NCI-H345 (cell line): ENCODE measurements at places on chromosomes 7 and 10.

DNA sequence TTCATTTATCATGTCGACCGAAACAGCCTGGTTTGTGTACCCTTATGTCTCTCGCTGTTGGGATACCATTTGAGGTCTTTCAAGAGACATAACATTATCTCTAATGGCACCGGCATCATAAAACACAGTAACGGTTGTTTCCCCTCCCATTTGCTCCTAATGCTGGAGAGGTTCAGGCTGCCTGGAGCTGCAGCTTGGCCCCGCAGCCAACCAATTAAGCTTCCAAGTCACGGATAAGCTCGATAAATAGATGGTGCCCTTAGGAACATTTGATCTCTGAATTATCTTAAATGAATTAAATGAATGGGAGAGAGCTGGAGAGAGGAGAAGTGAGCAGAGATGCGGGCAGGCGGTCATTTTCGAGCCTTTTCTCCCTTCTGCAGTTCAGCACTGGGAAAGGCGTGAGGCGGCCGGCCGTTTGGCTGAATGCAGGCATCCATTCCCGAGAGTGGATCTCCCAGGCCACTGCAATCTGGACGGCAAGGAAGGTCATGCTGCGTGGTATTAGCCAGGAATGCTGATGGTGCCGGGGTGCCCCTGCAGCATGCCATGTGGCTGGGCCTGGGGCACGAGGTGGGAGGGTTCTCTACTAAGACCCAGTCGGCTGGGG, 12.6 kb downstream of the CPA4 start:
- no peak for DNase-seq

DNA sequence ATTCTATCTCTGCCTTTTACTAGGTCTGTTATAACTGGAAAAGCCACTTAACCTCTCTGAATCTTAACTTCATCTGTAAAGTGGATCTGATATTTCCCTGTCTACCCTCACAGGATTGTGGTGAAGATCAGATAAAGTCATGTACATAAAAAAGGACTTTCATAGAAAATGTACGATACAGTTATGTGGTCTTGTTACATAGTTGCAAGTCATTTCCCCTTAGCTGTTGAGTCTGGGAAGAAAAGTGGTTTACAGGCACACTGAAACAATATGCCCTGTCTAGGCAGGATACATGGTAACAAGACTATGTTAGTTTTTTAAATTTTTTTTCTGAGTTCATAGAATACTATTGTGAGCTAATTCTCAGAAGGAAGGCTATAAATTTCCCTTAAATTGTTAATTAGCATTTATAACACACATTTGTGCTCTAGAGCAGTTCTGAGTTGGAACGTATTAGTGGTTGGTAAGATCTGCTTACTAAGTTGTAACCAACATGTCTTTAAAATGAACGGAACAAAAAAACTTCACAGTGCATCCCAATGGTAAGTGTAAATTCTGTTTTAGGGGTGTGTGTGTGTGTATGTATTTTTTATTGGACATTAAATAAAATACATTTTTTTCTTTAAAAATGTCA, 7.1 kb upstream of the GSTO1 start:
- DNase-seq, result no peak

- no peak for DNase-seq
These were observed 4.6 kb downstream of the MGMT start for GRCh38 chr10:129471447-129472175.

DNA sequence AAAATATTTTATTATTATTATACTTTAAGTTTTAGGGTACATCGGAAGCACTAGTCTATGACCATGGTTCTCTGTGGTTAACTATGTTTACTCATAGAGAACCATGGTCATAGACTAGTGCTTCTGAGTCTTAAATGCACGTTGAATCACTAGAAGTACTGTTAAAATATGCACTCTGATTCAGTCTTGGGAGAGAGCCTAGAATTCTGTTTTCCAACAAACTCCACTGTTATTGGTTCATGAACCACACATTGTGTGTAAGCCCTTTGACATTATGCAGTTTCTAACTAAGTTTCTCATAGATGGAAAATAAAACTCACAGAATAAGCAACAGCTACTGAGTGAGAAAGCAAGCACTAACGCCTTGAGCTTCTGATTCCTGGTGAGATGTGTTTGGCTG, 1120.6 kb downstream of the SORCS1 start:
- no peak for DNase-seq

DNA sequence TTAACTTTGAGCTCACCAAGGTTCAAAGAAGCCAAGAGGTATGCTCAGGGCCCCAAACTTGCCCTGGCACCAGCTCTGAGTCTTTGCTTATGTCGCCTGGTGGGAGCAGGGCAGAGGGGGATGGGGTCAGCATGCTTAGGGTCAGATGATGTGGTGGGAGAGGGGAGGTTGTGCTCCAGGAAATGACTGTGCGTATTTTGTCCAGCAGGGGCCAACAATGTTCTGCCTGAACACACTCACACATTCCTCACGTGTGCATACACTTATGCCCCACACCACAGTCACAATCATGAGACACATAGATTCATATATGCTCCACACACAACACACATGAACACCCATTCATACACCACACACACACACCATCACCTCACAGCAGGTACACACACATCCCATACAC, 4.4 kb upstream of the RAMP3 start:
- DNase-seq, result no peak

- DNase-seq, result no peak
These were observed 109.9 kb upstream of the ABI1 start for GRCh38 chr10:26970667-26971066.

DNA sequence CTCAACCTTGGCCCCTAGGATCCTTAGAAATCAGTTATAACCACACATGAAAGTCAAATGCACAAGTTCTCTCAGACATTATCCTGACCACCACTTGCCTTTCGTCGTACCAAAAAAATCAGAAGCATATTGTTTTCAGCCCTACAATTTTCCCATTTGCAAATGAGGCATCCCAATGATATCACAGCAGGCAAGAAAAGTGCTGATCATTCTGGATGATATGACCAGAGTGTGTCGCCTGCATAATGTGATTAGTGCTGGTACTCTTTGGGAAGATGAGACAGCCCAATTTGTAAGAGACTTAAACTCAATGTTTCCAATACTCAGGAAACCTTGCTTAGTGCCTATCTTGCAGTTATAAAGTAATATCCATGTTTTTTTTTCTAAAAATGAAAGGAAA, 168.0 kb downstream of the SORCS1 start:
- no peak for DNase-seq

- DNase-seq, result peak; percentile 25
These were observed 51.0 kb upstream of the NKX6-2 start for GRCh38 chr10:132836832-132837540.

- DNase-seq, result no peak
These were observed 187.1 kb downstream of the LRRC4 start for GRCh38 chr7:127844165-127844564.

DNA sequence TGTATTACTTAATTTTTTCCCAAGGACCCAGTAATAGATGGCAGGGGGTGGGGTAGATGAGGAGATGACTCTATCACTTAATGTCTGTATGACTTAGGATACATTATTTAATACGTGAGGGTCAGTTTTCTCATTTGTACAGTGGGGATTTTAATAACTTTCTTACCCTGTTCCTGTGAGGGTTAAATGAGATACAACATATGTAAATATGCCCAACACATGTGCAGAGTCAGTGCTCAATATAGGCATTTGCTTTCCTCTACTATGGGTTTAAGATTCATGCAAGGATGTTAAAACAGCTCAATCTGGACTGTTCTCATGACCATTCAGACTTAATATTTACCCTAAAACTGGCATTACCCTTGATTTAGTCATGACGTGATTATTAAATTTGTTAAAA, 31.2 kb downstream of the ST7 start:
- no peak for DNase-seq

GRCh38 chr10:69786791-69787190, 14.9 kb upstream of the COL13A1 start:
- no peak for DNase-seq
